ENCODE measurements at places on chromosomes 1 and 21.

- DNase-seq: no peak
Observed at GRCh38 chr1:90945287-90945686, 76.5 kb downstream of the ZNF644 start.

- peak; percentile 5 for DNase-seq
Observed at GRCh38 chr1:200938955-200939354, 44.3 kb downstream of the INAVA start.

DNA sequence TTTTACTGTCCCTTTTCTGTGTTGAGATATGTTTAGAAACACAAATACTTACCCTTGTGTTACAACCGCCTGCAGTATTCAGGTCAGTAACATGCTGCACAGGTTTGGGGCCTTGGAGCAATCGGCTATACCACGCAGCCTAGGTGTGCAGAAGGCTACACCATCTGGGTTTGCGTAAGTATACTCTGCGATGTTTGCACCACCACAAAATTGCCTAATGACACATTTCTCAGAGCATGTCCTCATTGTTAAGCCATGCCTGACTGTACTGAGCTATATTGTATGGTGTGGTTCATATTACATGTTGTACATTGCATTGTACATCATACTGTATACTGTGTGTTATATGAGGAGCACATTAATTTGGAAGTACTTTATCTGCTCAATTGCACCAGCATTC lies 247.4 kb downstream of the RHOU start:
- DNase-seq: no peak

GRCh38 chr21:38664841-38665240 lies 140.9 kb upstream of the ETS2 start:
- no peak for DNase-seq

DNA sequence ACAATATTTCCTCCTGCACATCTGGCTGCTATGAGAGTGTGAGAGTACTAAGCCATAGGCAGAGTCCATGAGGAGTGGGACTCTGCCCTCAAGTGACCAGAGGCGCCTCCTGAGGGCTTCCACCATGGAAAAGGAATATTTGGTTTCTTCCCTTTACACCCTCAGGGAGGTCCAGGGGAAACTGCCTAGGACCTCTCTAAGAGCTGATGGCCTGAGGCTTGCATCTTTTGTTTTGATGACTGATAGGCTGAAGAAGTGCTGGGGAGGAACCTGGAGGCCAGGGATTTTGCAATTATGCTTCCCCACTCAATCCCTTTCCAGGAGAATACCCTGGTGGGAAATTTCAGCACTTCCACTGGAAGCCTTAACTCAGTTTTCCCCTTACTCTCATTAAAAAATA lies 111.0 kb downstream of the PBX1 start:
- no peak for DNase-seq

- peak; percentile 73 for DNase-seq
Observed at GRCh38 chr1:161139766-161140165, 7.3 kb upstream of the DEDD start.

DNA sequence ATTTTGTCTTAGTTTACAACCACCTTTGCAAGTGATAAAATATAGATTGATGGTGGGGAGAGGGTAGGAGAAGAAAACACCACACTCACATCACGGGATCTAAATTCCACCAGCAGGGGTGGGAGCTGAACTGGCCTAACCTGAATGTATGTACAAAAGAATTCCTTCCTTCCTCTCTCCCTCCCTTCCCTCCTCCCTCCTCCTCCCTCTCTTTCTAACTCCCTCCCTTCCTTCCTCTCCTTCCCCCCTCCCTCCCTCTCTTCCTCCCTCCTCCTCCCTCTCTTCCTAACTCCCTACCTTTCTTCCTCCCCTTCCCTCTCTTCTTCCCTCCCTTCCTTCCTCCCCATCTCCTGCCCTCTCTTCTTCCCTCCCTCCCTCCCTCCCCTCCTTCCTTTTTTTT lies 40.2 kb downstream of the HIVEP3 start:
- DNase-seq: no peak

- DNase-seq: no peak
Observed at GRCh38 chr1:224267925-224268324, 62.0 kb downstream of the NVL start.

- DNase-seq: no peak
Observed at GRCh38 chr21:32278103-32278502, 746 bp downstream of the MIS18A start.

DNA sequence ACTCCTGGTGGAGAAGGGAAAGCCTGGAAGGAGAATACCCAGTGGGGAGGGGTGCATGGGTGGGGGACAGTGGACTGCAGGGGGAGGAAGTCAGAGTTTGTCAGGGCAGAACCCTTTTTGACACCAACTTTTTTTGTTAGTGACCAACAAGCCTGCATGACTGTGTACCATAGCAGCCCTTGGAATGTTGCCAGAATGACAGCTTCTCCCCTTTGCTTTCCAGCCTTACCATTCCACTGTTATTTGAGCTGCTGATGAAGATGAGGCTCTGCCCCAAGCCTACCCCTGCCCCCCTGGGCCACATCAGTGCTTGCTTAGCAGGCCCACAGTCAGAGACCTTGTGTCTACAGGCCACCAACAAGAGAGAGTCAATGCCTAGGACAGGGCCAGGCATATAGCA lies 341.2 kb downstream of the HHAT start:
- no peak for DNase-seq

DNA sequence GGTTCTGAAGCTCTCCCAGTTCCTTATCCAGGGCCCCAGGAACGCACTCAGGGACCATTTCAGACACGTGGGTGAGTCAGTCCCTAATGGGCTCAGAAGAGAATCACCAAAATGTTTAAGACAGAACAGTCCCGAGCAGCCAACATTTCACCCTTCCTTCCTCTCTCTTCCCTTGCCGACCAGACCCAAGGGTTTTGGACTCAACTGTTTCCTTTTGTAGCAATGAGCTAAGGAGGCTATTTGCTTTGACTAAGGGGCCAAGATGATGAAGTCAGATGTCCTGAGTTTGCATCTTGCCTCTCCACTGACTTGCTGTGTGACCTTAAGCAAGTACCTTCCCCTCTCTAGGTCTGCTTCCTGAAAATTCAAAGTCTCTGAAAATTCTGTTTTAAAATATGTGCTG lies 472.3 kb upstream of the VAMP3 start:
- DNase-seq: no peak

Data from CD4-positive, alpha-beta T cell treated with Interleukin-10 for 1 hour (primary cell).